Stimulated activated CD4-positive, alpha-beta T cell treated with anti-CD3 and anti-CD28 coated beads, Interleukin-1b, Interleukin-23, amount 100 ng/mL, for 1 hour (primary cell): ENCODE measurements at places on chromosomes 11 and 22.

DNA sequence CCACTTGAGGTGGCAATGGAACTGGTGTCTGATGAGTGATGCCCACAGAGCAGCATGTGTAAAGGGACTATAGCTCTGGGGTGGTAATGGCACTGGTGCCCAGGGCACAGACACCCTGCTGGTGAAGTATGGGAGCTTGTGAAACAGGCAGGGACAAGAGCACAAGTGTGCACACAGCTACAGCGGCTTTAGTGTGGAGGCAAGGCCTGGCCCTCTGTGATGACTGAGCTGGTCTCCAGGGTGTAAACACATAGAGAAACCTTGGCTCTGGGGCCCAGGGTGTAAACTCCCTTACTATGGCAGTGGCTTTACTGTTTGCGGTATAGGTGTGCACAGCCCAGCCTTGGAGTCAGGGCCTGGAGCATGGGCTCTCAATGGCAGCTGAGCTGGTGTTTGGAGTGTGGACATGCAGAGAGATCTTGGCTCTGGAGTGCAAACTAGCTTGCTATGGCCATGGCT lies 46.3 kb downstream of the BIRC2 start:
- DNase-seq: no peak

- DNase-seq: no peak
Measured at GRCh38 chr11:29432719-29433325, 584.0 kb downstream of the KCNA4 start.

DNA sequence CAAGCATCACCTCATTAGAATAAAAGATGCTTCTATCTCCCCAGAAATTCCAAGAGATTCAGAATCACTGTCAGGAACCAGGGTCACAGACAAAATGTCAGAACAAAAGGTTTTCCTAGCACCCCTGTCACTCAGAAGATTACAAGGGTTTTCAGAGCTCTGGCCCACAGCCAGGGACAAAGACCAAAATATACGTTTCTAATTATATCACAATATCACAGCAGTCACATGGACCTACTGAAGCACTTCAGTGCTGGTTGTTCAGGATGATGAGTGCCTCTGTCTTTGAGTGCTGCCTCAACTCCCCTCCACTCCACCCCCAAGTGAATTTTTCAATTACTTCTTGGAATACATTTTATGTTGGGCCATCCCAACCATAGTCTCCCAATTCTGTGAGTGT lies 21.9 kb upstream of the RTL6 start:
- no peak for DNase-seq

DNA sequence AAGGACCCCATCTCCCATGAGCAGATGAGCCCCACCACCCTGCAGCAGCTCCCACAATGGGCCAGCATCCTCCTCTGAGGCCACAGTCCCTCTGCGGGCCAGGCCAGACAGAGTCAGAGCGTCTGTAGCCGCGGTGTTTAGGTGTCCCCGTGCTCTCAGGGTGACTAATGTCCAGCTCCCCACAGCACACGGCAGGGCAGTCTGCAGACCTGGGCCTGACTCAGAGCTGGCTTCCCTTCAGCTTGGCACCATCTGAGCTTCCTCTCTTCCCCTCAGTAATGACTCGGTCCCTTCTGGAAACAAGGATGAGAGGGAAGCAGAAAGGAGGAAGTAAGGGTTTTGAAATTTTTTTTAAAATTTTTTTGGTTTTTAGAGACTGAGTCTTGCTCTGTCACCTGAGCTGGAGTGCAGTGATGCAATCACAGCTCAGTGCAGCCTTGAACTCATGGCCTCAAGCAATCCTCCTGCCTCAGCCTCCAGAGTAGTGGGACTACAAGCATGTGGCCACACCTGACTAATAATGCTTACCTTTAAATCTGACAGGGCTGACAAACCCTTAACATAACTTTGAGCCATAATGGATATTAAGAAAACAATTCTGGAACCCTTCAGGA lies 28.5 kb downstream of the LRRC74B start:
- no peak for DNase-seq

DNA sequence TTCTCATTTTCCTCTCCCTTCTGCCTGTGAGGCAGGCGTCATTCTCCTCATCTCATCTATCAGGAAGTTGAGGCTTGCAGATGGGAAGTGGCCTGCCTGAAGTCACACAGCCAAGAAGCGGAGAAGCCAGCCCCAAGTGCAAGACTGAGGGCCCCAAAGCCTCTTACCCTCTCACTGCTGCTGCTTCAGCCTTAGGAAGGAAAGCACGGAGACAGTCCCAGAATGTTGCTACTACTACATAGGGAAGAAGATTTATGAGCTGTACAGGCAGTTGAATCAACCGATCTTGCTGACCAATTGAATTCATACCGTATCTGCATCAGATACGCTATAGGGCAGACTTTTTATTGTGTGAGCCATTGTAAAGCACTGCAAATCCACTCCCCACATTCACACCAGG lies 89.0 kb downstream of the CWC15 start:
- DNase-seq: no peak
